ENCODE measurements at places on chromosomes 11 and 22. TPM values are rescaled to one million over a fixed set of nuclear protein-coding genes. Genes with fewer than 3 reads are reported as not detected.

The TRPC6 gene
- 8.6 TPM for polyA plus RNA-seq

The ROBO3 gene
- 16.1 TPM for polyA plus RNA-seq

The CDC42BPG gene
- polyA plus RNA-seq: 4.3 TPM

The TSGA10IP gene
- polyA plus RNA-seq: not detected

The APOA5 gene
- not detected for polyA plus RNA-seq

The PATE2 gene
- not detected for polyA plus RNA-seq

The DDTL gene
- polyA plus RNA-seq: 8.2 TPM

The SULT4A1 gene
- 2.9 TPM for polyA plus RNA-seq

The ACTN3 gene
- 0.53 TPM for polyA plus RNA-seq

The RPS6KB2 gene
- polyA plus RNA-seq: 36.0 TPM

The XRCC6 gene
- polyA plus RNA-seq: 405 TPM

The FJX1 gene
- 16.7 TPM for polyA plus RNA-seq

DNA sequence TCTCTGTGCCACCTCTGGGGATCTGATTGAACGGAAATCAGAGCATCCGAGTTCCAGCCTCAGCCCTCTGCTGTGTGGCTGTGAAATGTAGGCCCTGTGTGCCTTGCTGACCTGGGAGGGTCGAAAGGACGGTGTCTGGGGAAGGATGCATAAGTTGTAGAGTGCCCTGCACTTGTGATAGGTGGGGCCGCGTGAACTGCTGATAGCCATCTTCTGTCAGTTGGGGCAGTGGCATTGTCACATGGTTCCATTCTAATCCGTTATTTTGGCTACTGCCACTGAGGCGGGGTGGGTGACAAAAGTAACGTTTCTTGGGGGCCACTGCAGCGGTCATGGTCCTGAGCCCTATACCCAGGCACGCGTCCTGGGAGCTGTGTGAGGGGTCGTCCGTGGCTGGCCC lies 63.4 kb downstream of the LRP5 start:
- no peak for DNase-seq

GRCh38 chr11:91926965-91927364 lies 297.7 kb upstream of the FAT3 start:
- no peak for DNase-seq

GRCh38 chr11:122612123-122612824 lies 43.2 kb upstream of the UBASH3B start:
- DNase-seq: no peak

GRCh38 chr11:70597751-70598625 lies 199.7 kb downstream of the CTTN start:
- DNase-seq: no peak

DNA sequence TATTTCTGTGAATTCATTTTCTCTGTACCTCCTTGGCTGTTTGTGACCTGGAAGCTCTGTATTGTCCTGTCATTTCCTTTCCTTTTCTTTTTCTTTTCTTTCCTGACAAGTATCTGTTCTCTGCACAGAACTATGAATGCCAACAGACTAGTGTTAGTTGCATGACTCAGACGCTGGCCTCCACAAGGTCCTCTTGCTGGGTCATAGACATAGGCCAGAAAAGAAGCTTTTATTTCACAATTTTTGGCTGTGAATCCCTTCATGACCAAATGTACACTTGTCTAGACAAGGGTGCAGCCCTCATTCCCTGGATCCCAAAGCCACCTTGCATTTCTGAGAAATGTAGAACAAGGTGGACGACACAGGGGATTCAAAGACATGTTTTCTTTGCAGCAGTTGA lies 104.1 kb upstream of the MTNR1B start:
- no peak for DNase-seq

GRCh38 chr11:11898648-11899047 lies 56.9 kb downstream of the USP47 start:
- no peak for DNase-seq

- DNase-seq: no peak
These were observed 206.5 kb downstream of the NELL1 start for GRCh38 chr11:20875889-20876288.

DNA sequence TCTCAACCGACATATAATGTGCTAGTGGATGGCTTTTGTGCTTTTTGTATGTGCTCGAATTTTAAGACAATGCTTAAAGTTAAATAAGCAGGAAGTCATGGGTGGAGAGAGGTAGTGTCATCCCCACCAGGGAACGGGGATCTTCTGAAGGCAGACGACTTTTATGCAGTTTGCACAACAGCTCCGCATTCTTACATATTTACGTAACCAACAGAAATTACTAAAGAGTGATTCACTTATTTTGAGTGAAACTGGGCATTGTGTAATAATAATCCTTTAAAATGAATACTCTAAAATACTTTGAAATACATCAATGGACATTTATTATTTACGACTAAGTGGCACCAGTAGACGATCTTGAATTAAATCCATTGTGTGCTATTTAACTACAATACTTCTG lies 305.1 kb downstream of the CNTN5 start:
- DNase-seq: no peak

DNA sequence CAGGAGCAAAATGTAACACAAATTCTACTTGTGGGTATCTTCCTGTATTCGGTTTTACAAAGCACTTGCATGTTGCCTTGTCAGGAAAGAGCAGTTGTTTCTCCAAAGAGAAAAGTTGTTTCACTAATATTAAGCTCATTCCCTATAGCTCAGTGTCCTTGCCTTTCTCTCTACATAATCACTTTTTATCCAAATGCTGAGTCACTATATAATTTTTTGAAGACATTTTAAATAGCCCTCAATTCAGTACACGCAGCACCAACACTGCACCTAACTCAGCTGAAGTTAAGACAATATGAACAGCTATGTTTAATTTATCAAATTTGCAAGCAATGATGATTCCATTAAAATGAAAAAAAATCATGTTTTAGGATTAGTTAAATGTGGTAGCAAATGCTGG lies 14.5 kb upstream of the MRTFA start:
- no peak for DNase-seq

DNA sequence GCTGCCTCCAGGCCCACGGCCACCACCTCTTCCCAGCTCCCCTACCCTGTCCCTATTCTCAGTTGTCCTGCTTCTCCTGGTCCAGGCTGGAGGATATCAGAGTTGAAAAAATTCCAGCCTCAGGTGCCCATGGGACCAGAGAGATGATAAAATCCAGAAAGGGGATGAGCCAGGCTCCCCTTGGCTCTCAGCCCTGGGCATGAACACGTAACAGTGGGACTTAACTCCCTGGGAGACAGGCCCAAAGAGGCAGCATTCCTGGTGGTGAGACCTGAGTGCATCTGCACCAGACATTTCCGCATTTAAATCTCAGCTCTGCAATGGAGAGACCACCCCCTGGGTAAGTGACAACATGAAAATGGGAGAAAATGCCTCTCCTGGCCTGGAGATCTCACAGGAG lies 10.4 kb upstream of the SLC39A13 start:
- DNase-seq: no peak

DNA sequence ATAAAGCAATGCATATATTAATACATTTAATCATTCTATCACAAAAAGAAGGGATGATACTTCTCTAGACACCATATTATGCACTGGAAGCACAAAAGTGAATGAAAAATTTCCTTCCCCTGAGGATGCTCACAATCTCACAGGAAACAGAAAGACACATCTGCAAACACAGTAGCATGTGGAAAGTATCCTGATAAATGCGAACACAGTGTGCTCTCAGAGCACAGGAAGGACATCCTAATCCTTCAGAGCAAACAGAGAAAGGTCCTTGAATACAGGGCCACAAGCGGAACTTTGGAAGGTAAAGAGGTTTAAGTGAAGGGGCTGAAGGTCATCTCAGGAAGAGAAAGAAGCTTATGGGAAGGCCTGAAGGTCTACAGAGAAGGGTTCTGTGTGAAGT lies 524.6 kb upstream of the LRRC4C start:
- no peak for DNase-seq

DNA sequence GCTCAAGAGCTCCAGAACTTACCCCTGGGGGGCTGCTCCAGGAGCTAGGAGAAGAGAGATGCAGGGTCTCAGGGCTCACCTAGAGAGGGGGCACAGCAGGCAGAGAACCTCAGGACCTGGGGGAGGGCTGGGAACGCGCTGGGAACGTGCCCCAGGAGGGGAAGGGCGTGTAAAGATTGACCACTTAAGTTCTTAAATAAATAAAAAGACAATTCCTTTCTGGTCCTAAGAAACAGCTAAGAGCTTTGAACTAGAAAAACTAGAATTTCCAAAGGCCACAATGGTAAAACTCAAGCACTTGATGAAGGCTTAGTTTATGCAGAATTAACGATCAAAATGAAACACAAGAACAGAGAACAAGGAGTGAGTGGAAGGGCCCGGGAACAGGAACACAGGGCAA lies 89.1 kb downstream of the CELSR1 start:
- DNase-seq: no peak

GRCh38 chr11:115085461-115086210 lies 407.3 kb downstream of the NXPE2 start:
- no peak for DNase-seq

DNA sequence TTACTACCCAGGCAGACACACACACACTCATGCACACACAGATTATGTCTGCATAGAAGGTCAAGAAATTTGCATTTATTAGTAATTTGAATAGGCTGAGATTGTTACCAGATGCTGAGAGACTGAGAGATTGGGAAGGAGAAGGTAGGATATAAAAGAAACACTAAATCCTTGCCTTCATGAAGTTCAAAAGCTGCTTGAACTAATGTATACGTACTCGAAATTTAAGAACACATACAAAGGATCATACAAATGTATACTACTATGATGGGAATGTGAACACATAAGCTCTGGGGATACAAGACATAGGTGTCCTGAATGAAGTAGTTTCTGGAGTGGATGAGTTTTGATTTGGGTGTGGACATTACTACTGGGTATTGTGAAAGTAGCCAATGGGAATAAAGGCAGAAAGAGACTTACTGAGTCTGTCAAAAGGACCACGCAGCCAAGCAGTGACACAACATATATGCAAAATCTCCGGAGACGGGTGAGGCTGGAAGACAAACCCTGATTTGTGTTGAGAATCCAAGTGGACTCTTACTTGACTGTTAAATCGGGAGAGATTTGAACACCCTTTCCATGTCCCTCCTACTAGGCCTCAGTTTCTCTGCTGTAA lies 7.3 kb upstream of the PKNOX2 start:
- DNase-seq: no peak

- DNase-seq: no peak
These were observed 35.8 kb upstream of the FIBIN start for GRCh38 chr11:26958005-26958701.

DNA sequence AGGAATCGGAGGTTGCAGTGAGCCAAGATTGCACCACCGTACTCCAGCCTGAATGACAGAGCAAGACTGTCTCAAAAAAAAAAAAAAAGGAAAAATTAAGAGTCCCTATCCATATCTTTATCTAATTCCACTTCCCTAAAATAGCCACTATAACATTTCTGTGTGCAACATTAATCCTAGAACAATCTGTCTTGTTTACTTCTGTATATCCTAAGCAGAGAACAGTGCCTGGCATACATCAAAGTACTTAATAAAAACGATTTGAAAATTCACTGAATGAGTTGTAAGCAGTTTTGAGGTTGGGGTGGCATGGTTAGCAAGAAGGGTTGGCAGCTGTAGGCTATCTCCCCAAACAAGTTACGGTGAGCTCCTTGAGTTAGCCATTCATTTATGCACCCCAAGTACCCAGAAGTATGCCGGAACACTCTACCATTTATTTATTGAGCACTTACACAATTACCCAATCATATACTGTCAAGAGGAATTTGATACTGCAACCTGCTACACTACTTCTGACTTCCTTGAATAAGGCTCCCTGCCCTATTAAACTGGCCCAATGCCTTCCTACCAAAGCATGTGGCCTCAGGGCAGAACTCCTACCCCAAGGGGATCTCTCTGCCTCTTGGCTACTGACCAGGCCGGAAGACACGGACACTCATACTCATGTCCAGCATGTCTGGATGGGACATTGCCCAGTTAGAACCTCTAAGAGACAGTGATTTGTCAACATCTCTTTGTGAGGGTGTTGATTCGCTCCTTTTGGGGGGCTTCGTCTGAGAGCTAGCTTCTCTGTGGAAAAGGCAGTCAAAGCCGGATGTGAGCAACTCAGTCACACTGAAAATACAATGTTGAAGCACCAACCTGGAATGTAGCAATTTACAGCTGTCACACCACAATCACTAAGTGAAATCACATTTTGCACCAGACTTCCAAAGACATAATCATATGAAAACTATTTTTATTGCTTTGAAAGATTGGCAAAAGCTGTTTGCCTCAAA lies 16.3 kb upstream of the TMEM41B start:
- no peak for DNase-seq

GRCh38 chr11:32829157-32829679 lies 509 bp upstream of the PRRG4 start:
- peak; percentile 27 for DNase-seq

- DNase-seq: no peak
These were observed 34.2 kb upstream of the DBX1 start for GRCh38 chr11:20194470-20194869.

DNA sequence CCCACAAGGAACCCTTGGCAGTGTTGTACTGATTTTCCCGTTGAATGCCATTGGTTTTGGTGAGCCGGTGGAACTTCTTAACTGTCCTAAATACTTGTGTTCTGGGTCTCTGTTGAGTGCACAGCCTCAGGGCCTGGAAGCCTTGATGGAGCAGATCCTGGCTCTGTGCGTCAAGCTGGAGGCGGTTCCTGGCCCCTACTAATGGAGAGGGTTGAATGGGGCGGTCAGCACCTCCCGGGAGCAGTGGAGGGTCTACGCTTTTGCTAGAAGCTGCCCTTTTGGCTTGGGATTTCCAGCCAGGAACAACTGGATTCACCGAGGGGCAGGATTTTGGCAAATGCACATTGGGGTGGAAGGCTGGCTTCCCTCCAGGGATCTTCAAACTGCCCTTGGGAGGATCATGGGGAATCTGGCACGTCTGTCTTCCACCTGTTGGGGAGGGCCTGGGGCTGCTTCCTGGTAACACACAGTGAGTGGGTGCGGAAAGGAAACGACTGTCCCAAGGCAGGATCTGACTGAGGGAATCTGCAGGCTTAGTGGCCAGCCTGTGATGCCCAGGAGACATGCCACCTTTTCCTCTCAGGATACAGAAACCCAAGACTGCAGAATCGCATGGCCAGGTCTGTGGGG lies 6.9 kb upstream of the OSBPL5 start:
- DNase-seq: no peak

DNA sequence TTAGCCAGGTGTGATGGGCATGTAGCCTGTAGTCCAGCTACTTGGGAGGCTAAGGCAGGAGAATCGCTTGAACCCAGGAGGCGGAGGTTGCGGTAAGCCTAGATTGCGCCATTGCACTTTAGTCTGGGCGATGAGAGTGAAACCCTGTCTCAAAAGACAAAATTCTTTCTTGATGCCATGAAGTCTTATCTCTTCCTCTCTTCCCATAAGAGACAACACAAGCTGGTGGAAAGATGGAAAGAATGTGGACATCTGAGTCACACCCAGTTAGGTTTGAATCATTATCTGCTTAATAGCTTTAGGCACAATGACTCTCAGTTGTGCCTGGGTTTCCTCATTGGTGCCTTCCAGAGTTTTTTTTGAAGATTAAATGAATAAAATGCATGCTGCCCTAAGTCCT lies 35.3 kb downstream of the KREMEN1 start:
- no peak for DNase-seq

GRCh38 chr11:72745925-72746550 lies 6.2 kb downstream of the ARAP1 start:
- DNase-seq: no peak

GRCh38 chr11:122160841-122161590 lies 45.0 kb upstream of the BLID start:
- DNase-seq: no peak

Data from right renal cortex interstitium (tissue), 3 donors.